ENCODE measurements at places on chromosomes 7 and 10.

DNA sequence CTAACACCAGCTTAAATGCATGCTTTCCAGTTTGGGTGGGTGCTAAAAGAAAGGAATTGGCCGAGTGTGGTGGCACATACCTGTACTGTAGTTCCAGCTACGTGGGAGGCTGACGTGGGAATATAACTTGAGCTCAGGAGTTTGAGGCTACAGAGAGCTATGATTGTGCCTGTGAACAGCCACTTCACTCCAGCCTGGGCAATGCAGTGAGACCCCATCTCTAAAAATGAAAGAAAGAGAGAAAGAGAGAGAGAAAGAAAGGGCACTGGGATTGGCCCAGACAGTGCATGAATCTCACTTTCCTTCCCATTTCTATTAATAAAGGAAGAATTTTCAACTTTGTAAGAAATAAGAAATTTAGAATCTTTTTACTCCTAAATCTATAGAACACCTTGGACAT lies 265.4 kb downstream of the CREB5 start:
- DNase-seq = no peak

DNA sequence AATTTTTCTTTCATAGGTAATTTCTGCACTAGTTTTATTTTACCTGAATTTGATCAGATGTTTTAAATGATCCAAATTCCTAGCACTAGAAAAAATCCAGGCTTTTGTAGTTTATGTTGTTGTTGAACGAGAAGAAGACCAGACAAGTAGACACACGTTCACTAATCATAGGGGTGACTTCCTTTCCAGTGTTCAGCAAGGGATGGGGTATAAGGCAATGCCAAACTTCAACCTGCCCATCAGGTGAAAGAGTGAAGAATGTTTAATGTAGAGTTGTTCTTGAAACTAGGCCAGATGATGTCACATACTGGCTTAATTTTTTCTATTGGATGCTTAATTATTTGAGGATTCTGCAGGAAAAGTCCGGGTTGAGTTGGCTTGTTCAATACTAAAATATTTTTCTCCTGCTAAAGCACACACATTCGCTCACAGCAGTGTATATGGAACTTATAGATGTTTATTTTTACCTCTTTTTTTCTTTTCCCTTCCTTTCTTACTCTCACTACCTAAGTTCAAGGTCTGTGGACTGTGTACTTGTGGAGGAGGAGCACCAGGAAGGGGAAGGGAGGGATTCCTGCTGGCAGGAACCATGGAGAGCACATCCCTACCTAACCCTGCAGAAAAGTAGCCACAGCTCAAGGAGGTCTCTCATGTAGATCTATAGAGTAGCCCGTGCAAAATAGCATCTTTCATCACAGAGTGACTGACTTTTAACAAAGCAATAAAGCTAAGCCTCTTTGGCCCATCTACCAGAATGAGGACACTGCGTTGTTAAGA lies 23.1 kb upstream of the AKR1E2 start:
- DNase-seq = no peak

DNA sequence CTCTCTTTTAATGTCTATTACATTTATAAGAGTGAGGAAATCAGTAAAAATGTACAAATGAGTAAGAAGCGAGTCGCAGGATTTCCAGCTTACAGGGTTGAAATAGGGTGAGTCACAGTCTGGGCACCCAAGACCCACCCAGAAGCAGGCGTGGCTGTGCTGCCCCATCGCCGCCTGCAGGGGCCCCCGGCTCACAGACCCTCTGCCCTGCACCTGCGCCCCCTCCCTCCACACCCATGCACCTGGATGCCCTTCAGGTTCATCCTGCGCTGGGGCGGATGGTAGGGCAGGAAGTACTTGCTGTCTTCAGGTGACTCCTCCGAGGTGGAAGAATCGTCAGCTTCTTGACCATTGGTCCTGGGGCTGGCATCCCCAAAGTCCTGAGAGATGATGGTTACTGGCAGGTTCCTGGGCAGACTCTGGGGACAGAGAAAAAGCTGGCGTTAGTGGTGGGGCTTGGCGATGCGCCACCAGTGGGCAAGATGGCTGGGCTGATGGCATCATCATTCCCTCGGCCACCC lies 90.2 kb upstream of the GNA12 start:
- DNase-seq = no peak

DNA sequence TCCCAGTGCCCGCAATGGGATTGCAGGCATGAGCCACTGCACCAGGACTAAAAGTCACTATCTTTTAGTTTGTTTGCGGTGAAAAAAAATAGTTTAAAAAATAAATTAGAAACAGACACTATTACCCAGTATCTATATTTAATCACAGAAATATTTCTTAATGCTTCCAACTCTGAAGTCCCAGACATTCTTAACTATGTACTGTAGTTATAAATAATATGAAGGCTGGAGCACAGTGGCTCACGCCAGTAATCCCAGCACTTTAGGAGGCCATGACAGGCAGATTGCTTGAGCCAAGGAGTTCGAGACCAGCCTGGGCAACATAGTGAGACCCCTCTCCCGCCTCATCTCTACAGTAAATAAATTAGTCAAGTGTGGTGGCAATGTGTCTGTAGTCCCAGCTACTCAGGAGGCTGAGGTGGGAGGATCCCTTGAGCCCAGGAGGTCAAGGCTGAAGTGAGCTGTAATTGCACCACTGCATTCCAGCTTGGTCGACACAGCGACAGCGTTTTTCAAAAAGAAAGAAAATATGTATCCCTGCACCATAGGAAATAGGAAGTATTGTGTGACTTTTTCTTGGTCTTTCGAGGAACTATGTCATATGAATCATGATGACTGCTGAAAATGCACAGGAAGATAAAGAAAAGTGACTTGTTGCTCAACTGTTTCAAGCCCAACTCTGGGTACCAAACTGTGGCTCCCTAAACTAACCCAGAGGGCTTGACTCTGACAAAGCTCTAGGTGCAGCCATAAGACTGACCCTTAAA lies 74.9 kb upstream of the STEAP1B start:
- DNase-seq = no peak

DNA sequence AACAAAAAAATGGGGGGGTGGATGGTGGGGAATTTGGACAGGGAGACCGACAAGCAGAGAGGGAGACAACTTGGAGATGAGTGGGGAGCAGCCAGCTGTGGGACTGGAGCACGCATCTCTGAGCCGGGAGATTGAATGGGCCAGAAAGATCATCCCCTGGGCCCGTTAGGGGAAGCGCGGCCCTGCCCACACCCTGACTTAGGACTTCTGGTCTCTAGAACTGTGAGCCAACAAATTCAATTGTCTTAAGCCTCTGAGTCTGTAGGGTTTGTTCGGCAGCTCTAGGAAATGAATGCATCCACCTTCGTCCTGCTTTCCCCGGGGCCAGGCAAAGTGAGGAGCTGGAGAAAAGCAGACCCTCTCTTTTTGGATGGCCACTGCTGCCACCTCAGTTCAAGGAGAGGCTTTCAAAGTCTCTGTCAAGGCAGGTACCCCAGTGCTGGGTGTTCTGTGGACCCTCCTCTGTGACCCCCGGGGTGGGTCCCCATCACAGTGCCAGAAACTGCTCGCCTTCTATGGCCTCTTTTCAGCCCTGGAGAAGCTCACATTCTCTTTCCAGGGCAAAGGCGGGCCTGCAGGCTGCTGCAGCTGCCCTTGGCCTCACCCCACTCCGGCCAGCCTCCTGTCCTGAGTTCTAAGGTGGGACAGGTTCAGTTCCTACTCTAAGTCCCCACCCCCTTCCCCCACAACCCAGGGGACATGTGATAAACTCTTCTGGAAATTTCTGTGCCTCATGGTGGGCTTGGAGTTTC lies 423.2 kb downstream of the RPS24 start:
- DNase-seq = no peak

GRCh38 chr7:104272767-104273384 lies 55.5 kb upstream of the LHFPL3 start:
- no peak for DNase-seq

DNA sequence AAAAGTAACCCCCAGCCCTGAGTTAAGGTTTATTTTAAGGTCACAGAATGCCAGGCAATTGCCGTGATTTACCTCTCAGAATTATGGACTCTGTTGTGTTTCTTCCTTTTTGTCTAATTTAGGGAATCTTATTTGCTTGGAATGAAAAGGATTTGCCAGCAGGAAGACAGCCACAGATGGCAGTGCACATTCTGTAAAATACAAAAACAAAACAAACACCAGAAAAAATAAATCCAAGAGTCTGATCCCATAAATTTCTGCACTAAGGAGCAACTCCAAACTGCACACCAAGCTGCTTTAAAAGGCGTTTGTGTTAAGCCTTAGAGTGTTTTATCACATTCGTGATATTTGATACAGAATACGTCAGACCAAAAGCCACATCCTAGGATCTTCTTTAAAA lies 199.0 kb upstream of the C7orf33 start:
- no peak for DNase-seq

DNA sequence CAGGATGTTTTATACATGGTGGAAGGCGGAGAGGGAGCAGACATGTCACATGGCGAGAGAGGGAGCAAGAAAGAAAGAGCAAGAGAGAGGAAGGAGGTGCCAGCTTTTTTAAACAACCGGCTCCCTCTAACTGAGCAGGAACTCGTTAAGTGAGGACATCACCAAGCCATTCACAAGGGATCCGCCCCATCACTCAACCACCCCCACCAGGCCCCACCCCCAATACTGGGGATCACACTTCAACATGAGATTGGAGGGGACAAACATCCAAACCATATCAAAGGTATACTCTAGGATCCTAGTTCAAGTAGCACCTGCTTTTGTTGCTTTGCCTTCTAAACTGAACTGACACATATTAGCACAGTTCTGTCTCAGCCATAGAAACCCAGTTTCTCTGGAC lies 141.9 kb upstream of the KLF14 start:
- no peak for DNase-seq

DNA sequence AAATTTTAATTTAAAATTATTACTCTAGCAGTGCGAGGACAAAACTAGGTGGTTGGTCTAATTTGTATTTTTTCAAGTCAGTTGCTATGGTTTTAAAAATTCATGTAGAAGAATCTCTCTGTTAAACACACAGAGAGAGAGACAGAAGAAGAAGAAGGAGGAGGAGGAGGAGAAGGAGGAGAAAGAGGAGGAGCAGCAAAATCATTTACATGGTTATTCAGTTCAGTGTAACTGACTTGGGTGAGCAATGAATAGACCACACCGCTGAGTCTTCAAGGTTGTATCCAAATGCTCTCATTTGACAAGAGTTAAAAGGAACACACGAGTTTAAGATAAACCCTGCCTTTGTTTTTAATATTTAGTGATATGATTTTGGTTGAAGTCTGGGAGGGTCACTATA lies 131.1 kb downstream of the PDE1C start:
- no peak for DNase-seq

DNA sequence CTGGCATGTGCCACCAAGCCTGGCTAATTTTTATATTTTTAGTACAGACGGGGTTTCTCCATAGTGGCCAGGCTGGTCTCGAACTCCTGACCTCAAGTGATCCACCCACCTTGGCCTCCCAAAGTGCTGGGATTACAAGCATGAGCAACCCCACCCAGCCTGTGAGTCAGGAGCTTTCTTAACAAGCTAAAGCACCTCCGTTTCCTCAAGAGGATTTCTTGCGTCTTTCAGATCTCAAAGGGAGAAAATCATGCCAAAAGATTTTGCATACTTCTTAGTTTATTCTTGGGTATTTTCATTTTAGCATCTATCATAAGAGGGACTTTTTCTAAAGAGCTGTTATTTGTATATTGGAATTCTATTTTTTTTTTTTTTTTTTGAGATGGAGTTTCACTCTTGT lies 47.9 kb upstream of the FOXK1 start:
- DNase-seq = no peak

DNA sequence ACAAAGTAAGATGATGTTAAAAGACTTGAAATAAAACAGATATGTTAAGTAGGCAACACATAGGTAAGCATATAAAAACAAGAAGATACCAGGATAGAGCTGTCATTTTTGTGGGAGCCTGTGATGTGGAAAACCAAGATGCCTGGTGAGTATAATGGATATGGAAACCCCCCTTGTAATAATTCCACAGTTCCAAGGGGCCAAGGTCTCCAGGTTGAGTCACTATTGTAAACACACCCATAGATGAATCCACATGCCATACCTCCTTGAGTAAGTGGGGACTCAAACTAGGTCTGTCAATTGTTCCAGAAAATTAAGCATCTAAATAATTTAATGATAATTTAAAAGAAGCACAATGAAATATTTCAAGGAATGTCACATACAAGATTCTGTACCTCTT lies 15.9 kb downstream of the CAV1 start:
- DNase-seq = no peak

DNA sequence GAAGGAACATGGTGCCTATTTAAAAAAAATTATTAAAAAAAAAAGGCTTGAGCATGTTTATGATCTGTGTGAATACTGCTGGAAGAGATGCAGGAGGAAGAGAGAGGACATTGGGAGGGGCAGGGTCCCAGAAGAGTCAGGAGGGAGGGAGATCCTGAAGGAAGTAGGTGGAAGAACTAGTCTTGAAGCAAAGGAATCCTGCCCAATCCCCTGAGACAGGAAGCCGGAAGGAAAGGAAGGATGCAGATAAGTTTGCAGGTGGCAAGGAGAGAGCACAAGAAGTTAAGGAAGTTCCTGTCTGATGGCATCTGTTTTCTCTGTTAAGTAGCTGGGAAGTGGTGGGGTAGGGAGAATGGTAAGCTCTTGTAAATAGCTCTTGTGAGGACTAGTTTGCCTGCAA lies 318.5 kb downstream of the DOCK4 start:
- DNase-seq = no peak

GRCh38 chr10:25683344-25683743 lies 250.7 kb upstream of the MYO3A start:
- DNase-seq = no peak

DNA sequence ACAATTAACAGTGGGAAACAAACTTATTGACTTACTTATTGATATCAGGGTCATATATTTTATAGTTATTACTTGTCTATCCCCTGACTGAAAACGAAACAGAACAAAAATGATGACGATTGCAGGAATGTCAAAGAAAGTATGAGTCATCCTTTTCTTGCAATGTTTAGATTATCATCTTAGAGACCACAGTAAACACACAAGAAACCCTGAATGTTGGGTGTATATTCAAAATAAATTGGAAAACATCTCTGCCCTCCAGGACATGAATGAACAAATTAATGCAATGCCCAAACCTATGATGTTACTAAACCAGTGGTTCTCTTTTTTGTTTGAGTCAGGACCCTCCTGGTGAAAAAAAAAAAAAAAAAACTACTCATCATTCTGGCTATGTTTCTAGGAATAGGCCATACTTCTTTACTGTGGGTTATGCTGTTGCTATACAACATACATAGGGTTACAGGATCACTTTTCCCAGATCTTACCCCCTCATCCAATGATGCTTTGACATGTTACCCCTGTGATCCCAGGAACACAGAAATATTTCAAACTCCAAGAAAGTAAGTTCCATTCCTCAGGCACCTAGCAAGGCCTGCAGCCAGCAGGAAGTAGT lies 623.4 kb upstream of the IGFBP3 start:
- no peak for DNase-seq

DNA sequence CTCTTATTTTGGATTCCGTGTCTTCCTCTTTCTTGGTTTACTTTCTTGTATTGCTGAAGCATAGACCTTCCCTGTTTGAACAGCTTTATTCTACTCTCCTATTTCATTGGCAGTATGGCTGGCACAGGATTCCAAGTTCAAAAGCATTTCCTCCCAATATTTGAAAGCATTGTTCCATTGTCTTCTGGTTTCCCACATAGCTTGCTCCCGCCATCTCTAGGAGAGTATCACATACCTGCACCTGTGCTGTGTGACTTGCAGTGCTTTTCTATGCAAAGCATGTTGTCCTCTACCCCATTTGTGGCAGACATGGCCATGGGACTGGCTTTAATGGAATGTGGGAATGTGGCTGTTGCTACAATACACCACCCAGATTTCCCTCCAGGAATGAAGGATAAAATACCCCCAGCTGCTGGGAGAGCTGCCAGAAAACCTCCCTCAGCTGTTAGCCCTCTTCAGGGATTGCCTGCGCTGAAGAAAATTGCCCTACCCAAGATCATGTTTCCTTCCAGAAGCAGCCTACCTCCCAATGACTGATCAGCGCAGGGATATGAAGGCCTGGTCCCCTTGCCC lies 6.9 kb upstream of the MYOF start:
- DNase-seq = no peak

All from CD8-positive, alpha-beta memory T cell (primary cell).